ENCODE measurements at places on chromosomes 2 and 18. TPM values are rescaled to one million over a fixed set of nuclear protein-coding genes. Genes with fewer than 3 reads are reported as not detected.
A peak's percentile ranks its signal among the peaks of the same experiment; 100 is the strongest.

The POLR1A gene
- total RNA-seq, result 26.7 TPM

GRCh38 chr2:218033590-218034496 lies 31.0 kb upstream of the TNS1 start:
- no peak for DNase-seq

DNA sequence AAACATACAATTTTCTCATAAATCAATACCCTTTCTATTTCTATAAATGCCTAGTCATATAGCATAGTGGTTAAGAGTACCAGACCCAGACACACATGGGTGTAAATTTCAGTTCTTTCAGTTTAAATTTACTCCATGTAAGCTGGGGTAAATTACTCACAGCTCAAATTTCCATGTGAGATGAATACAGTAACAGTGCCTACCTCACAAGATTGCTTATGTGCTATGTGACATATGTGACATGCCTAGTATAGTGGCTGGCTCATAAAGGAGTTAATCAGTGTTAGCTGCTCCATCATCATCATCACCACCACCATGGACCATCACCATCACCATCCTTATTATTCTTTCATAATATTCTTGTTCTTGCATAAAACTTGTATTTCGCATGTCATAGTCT lies 61.6 kb upstream of the CD302 start:
- no peak for DNase-seq

DNA sequence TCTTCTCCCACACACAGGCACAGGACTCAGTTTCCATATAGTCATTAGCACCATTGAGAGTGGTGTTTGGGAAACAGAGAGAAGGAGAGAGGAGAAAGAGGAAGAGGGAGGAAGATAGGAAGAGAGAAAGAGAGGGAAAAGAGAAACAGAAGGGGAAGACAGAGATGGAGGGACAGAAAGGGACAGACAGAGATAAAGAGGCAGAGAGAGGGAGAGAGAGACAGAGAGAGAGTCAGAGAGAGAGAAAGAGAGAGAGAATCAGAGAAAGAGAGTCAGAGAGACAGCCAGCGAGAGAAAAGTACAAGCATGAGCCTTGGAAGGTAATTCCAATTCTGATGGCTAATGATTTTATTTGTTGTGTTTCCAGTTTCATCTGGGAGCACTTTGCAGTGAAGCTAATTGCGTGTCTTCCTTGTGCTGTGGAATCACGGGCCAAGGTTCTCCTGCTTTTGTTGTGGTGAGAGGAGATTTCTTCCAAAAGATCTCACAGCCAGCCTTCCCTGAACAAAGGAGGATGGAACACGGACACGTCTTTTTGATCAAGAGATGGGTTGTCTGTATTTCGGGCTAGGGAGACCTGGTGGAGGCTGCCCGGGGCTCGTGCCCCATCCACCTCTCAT lies 153.6 kb upstream of the TWIST2 start:
- DNase-seq, result no peak

- DNase-seq, result peak; percentile 48
Observed at GRCh38 chr2:119826370-119826961, 66.7 kb downstream of the PTPN4 start.

- peak; percentile 72 for DNase-seq
Observed at GRCh38 chr2:65545837-65546805, 113.7 kb upstream of the SPRED2 start.

Measured in LHCN-M2 (cell line).